ENCODE measurements at places on chromosomes 12 and 14. TPM values are rescaled to one million over a fixed set of nuclear protein-coding genes. Genes with fewer than 3 reads are reported as not detected.

The FLVCR2 gene
- total RNA-seq, result 11.0 TPM

The KLHL33 gene
- total RNA-seq, result 1.1 TPM

The TAMALIN gene
- total RNA-seq, result 17.1 TPM

The CMA1 gene
- total RNA-seq, result 0.13 TPM

The ART4 gene
- 0.09 TPM for total RNA-seq

The FBXL14 gene
- total RNA-seq, result 3.3 TPM

The PRB3 gene
- not detected for total RNA-seq

The EGLN3 gene
- 43.6 TPM for total RNA-seq

The PLA2G1B gene
- 0.75 TPM for total RNA-seq

The NEUROD4 gene
- under 0.01 TPM for total RNA-seq

The ANKRD33 gene
- 0.04 TPM for total RNA-seq

The CD27 gene
- 0.27 TPM for total RNA-seq

The LTBP2 gene
- total RNA-seq, result 10.5 TPM

The RASSF8 gene
- 42.6 TPM for total RNA-seq

The FLRT2 gene
- total RNA-seq, result 78.3 TPM
